ENCODE measurements at places on chromosomes 6 and 20.

- DNase-seq = no peak
These were observed 11.7 kb downstream of the CTCFL start for GRCh38 chr20:57513199-57513598.

GRCh38 chr6:109260701-109261100 is 121.6 kb downstream of the CD164 start:
- no peak for DNase-seq

DNA sequence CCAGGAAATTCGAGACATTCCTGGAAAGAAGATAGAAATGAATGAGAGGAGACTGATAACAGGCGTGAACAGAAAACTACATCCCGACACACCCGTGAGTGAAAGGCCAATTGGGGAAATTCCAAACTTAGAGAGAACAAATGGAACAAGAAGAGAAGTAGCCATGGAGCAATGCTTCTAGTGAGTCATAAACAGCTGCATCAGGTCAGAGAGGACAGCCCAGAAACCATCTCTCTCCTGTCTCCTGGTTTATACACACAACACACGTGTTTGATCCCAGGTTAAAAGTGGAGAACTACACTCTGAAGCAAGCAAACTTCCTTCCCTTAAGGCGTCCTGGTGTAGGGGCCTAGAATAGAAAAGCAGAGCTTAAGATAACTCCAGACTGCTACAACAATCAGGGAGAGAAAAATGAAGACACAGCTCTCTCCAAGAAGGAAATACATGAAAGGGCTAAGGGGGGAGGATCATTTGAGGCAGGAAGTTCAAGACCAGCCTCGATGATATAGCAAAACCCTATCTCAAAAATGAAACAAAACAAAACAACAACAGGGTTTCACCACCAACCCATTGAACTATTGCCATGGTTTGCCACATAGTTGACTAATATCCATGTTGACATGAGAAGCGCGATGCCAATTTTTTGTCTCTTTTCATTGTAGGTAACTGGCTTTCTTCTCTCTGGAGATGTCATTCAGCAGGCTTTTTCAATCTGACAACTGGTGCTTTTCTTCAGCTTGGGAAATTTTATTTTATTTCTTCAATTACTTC is 26.9 kb downstream of the NRN1 start:
- DNase-seq = no peak

GRCh38 chr6:46079061-46079460 is 50.7 kb upstream of the ENPP4 start:
- DNase-seq = no peak

DNA sequence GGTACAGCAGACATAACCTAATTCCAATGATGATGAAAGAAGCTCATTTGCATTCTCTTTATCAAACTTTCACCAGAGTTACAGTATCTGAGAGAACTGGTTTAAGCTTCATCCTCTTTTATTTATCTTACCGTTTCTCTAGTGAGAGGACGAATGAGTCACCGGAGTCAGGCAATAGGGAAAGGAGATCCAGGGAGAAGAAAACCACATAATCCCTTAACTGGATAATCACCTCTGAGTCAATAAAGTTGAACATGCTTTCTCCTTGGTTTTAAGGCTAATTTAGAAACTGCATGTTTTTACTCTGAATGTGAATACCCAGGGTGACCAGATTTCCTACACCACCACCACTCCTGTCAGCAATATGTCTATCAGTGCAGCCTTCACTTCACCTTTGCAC is 313.7 kb upstream of the TBX18 start:
- no peak for DNase-seq
